B cell (primary cell): ENCODE measurements at places on chromosomes 1 and 21.

DNA sequence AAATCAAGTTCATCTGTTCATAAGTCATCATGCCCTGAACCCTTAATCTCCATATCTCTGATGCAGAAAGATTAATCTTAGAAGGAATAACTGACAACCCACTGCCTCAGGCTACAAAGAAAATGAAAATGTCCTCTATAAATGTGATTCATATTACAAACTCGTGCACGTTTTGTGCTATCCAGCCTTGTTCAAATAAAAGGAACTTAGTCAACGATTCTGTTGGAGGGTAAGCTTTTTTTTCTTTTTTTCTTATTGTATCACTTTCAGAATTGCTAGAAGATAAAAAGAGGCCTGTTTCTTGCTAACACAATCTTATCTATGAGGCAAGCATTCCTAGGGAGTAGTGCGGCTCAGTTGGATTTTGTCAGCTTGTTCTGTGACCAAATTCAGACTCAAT is 228.4 kb downstream of the TM2D1 start:
- no peak for DNase-seq

DNA sequence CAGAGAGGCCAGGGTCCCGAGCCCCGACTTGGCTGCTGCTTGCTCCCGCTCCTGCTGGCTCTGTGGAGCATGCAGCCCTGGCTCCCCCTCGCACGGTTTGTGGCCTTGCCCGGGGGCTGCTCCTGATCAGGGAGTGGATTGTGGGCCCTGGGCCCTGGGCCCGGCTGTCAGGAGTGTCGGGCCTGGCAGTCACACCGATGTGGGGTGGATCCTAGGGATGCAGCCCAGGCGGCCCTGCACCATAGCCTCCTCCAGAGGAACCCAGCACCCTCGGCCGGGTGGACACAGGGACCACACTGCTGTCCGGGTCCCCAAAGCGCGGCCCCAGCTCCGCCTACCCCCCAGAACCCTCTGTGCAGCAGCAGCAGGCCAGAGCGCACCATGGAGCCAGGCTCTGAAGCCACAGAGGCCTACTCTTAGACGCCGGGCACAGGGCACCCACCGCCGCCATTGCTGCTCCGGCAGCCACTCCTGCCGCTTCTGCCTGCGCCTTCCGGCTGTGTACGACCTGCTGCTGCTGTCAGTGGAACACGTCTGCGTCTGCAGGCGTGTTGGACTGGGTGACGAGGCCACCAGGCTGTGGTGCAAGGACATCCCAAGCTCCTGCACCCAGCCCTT is 9.4 kb downstream of the SLX9 start:
- DNase-seq = no peak

GRCh38 chr1:12370333-12370975 is 140.6 kb downstream of the VPS13D start:
- no peak for DNase-seq

GRCh38 chr1:13722808-13723360 is 22.9 kb downstream of the PRDM2 start:
- no peak for DNase-seq

DNA sequence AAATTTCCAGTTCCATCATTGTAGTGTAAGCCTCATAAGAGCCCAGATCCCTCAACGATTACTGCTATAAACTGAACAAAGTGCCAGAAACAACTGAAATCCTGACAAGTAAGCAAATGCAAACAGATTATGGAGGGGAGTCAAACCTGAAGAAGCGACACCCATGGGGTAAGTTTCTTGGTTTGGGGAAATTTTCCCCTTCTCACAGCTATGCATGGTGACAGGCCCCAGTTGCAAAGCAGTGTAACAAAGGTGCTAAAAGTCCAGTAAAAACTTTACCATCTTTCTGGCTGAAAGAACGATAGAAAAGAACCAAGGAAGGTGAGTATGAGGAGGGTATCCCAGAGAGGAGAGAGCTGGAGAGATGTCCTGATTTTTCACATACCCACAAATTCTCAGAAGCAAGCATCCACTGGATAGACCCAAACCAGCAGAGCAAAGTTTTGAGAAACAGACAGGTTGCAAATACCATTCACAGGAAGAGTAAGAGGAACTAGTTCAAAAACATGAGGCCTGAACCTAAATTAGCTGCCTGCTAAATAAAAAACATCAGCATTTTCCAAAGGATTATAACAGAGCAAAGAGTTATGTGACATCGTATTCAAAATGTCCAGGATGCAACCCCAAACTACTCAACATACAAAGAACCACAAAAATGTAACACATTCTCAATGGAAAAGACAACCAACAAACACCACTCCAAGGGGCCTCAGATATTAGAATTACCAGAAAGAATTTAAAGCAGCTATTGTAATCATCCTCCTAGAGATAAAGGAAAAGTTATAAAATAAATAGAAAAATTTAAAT is 14.5 kb downstream of the SCYL3 start:
- DNase-seq = peak; percentile 14

DNA sequence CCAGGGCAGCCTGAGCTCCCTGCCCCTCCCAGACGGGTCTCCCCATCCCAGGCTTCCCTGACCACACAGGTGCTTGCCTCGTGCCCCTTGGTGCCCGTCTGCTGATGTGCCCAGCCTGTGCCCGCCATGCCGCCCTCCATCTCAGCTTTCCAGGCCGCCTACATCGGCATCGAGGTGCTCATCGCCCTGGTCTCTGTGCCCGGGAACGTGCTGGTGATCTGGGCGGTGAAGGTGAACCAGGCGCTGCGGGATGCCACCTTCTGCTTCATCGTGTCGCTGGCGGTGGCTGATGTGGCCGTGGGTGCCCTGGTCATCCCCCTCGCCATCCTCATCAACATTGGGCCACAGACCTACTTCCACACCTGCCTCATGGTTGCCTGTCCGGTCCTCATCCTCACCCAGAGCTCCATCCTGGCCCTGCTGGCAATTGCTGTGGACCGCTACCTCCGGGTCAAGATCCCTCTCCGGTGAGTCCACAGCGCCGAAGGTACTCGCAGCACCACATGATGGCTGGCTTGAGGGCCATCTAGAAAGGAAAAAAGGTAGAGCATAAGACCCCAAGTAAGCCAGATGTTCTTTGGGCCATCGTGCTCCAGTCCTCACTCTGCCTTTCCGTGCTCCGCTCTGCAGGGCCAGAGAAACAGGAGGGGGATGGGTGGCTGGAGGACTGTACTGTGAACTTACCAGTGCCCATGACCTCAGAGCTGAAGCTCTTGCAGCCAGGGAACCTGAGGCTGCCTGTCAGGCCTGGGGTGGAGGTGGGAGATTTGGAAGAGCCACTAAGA is 1.4 kb downstream of the ADORA1 start:
- DNase-seq = no peak

DNA sequence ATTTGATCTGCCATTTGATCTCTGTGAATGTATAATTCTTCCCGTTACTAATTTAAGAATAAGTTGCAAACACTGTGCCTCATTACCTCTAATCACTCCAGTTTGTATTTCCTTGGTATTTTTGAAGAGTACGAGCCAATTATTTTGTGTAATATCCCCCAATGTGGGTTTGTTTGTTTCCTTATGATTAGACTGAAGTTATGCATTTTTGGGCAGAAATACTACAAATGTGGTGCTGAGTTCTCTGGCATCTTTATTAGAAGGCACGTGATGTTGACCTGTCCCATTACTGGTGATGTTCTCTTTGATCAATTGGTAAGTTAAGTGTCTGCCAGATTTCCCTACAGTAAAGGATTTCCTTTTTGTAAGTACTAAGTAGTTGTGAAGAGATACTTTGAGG is 10.3 kb downstream of the MIXL1 start:
- no peak for DNase-seq

DNA sequence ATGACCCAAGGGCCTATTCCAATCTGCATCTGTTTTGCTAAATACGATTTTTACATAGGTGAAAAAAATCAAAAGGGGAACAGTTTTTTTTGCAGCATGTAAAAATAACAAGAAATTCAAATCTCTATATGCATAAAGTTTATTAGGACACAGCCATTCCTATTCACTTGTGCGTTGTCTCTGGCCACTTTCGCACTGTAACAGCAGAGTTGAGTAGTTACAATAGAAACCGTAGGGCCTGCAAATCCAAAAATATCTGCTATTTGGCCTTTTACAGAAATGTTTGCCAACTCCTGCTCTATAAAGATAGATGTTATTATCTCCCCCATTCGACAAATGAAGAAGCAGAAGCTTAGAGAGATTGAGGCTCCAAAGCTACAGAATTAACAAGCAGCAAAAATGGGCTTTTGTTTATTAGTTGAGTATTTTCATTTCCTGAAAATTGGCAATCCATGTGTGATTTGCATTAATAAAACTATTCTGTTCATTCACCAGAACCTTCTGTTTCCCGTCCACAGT is 5.5 kb downstream of the DYNLT5 start:
- no peak for DNase-seq

DNA sequence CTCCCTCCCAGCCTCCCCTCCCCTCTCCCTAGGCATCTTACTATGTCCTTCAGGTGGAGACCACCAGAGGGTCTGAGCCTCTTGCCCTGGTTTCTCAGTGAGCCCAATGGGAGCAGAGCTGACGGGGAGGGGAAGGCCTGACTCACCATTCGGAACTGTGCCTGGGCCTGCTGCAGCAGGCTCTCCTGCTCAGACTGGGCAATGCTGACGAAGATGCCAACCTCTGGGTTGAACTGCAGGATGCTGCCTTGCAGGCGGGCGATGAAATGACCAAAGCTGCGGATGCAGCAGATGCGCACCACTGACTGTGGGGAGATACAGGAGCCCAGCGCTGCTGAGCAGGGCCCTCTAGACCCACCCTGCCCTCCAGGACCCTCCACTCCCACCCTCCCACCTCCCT is 11.0 kb upstream of the PAQR6 start:
- no peak for DNase-seq

DNA sequence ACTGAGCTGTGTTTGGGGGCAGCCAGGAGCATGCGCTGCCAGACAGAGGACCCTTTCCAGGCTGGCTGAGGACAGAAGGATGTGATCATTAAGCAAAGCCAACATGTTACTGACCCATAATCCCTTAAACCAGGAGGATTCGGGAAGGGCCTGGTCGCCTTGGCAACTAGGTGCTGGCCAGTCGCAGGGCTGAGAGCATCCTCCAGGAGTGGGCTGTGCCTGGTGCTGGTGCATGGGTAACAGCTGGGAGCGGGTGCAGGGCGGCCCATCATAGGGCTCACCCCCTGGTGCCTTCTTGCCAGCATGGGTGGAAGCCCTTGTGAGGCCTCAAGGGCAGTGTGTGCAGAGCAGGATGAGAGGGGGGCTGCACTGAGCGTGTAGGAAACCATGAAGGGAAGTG is 17.2 kb downstream of the CDK18 start:
- DNase-seq = no peak

DNA sequence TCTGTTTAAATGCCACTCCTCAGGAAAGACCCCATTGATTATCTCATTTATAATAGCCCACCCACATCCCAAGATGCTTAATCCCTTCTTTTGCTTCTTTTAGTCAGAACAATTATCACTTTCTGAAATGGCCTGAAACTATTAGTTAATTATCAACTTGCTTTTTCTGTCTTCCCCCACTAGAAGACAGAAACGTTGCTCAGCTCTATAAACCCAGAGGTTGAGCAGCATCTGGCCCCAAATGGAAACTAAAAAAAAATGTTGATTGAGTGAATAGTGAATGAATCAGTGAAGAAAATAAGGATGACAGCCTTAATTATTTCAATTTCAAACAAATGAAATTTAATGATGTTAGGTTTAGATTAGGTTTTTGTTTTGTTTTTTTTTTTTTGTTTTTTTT is 38.2 kb upstream of the PIGC start:
- no peak for DNase-seq

DNA sequence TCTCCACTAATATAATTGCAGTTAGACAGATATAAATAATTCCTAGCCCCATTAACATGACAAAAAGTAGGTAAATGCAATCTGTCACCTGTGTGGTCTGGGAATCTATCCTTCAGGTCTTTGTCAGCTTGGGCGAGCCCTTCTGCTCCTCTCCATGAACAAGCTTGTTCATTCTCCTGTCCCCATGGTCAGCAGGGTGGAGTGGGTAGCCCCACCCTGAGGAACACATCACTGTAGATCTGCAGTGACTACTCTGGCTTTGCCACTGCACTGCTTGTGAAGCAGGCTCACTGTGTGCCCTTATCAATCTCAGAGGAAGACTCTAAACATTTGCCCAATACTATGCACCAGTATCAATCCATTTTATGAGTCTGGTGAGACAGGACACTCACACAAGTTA is 279.0 kb downstream of the MATN1 start:
- DNase-seq = no peak

DNA sequence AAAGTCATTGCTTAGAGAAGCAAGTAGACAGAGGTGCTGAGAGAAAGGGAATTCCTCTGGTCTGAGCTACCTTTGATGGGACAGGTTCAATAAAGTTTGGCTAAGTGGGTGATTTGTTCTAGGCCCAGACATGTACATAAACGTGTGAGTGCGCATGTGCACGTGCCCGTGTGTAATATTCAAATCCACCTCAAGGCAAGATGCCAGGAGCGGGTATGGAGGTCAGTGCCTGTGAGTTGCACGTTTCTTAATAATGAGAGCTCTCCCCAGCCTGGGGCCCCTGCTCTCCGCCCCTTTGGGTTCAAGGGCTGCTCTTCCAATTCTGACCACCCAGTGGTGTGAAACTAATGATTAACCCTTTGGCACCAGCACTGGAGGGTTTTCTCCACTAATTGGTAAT is 53.8 kb upstream of the LMO4 start:
- DNase-seq = no peak

DNA sequence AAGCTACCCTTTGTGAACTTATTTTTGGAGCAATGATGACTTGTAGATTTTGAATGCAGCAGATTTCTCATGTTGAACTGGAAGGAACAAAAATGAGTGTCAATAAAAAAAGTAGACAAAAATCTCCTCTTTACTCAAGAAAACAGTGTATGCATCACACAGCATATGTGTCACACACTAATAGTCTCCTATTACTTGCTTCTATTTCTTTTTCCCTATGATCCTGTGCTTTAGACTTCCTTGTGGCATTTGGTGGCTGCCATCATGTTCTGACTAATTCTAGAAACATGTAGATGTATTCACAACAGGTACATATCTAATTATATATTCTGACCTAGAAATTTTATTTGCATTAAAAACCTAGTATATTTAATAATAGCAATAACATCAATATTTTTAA is 14.3 kb downstream of the RC3H1 start:
- no peak for DNase-seq

DNA sequence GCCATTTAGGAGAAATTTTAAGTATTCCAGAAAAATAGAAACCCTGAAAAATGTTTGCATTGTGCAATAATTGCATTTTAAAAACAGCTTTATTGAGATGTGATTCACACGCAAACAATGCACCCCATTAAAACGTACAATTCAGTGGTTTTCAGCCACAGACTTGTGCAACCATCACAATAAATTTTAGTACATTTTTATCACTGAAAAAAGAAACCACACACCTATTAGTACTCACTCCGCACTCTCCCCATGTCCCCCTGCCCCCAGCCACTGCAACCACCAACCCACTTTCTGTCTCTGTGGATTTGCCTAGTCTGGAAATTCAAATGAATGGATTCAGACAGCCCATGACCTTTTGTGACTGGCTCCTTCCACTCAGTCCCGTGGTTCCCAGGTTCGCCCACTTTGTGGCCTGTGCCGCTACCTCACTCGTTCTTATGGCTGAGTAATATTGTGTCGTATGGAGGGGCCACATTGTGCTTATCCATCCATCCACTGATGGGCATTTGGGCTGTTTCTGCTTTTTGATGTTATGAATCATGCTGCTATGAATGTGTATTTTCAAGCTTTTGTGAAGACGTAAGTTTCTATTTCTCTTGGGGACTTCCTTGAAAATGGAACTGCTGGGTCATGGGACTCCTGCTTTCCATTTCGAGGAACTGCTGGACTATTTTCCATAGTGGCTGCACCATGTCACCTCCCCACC is 147.7 kb upstream of the ARHGEF16 start:
- no peak for DNase-seq

GRCh38 chr1:8284127-8284526 is 33.8 kb upstream of the SLC45A1 start:
- no peak for DNase-seq
